ENCODE measurements at places on chromosomes 2 and 18. TPM values are rescaled to one million over a fixed set of nuclear protein-coding genes. Genes with fewer than 3 reads are reported as not detected.

DNA sequence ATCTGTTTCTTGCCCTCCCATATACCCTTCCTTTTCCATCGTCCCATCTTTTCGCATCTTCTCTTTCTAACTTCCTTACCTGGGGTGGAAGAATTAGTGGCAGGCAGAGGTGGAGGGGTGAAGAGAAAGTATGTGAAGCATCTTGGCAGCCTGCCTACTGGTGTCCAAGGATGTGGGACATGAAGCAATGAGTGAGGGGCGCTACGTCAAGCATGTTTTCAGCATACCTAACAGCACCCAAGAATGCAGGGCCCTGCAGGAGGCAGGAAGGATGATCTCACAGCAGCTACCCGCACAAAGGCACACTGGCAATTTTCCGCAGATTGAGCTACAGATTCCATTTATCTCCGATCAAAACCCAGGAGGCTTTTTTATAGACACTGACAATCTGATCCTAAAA lies 42.2 kb downstream of the METTL4 start:
- no peaks in the 10 kb centered on the region for H3K4me1 ChIP-seq
- H3K4me3 ChIP-seq: no peak overlapping the region
- no peaks in the 10 kb centered on the region for H3K36me3 ChIP-seq
- no peak overlapping the region for H3K27ac ChIP-seq

DNA sequence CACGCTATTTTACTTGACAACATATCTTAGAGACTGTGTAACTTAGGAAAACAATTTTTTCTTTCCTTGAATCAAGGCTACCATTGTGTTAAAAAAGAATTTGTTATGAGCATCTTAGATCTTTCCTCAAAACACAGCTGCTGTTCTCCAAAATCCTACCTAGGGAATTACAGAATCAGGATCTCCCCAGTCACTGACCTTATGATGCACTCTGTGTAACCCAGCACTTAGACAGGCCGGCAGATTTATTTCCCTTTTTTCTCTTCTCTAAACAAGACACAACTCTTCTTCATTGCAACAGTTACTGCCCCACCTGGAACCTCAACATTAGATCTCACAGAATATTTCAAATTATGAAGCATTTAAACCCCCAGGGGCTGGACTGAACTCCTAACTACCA lies 13.5 kb upstream of the C2orf15 start:
- H3K27ac ChIP-seq: no peak overlapping the region
- no peaks in the 10 kb centered on the region for H3K36me3 ChIP-seq
- H3K27me3 ChIP-seq: no peaks in the 10 kb centered on the region
- H3K4me1 ChIP-seq: no peaks in the 10 kb centered on the region
- DNase-seq: no peak

GRCh38 chr18:34809451-34810072 lies 99.5 kb downstream of the DTNA start:
- peak overlapping the region; percentile 5 for H3K27ac ChIP-seq
- H3K4me3 ChIP-seq: no peak overlapping the region
- H3K4me1 ChIP-seq: no peaks in the 10 kb centered on the region

- no peak overlapping the region for H3K27ac ChIP-seq
- peaks cover 18% of the 10 kb centered on the region for H3K4me1 ChIP-seq
- no peaks in the 10 kb centered on the region for H3K36me3 ChIP-seq
- no peak overlapping the region for H3K4me3 ChIP-seq
- DNase-seq: no peak
- H3K27me3 ChIP-seq: no peaks in the 10 kb centered on the region
Observed at GRCh38 chr2:152033011-152033925, 65.6 kb downstream of the CACNB4 start.

GRCh38 chr18:58302811-58303210 lies 258.8 kb downstream of the NEDD4L start:
- no peak for DNase-seq
- no peak overlapping the region for H3K27ac ChIP-seq
- H3K36me3 ChIP-seq: no peaks in the 10 kb centered on the region
- H3K4me1 ChIP-seq: peaks cover 14% of the 10 kb centered on the region
- no peak overlapping the region for H3K4me3 ChIP-seq

GRCh38 chr2:82412021-82412420 lies 2047.1 kb downstream of the SUCLG1 start:
- DNase-seq: no peak
- no peaks in the 10 kb centered on the region for H3K36me3 ChIP-seq
- H3K4me1 ChIP-seq: no peaks in the 10 kb centered on the region
- H3K4me3 ChIP-seq: no peak overlapping the region

DNA sequence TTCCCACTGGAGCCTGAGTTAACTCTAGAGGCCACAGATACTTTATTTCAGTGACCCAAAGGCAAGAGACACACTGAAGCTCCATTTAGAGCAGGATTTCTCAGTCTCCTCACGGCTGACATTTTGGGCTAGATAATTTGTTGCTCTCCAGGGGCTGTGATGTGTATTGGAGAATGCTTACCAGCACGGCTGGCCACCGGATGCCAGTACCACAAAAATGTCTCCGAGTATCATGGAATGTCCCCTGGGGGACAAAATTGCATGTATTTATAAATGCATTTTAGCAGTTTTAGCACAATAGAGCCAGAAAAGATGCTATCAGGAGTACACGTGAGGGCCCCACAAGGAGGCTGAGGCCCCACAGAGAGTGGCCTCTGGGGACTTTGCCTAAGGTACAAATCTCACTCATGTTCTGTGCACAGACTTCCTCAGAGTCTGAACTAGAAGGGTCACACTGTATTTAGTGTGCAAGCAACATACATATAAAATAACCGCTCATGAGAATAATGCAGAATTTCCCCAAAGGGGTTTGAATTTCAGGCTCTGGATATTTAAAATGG lies 20.5 kb upstream of the DCC start:
- no peak overlapping the region for H3K27ac ChIP-seq
- no peaks in the 10 kb centered on the region for H3K36me3 ChIP-seq
- no peaks in the 10 kb centered on the region for H3K4me1 ChIP-seq
- H3K27me3 ChIP-seq: no peaks in the 10 kb centered on the region
- DNase-seq: no peak
- no peak overlapping the region for H3K4me3 ChIP-seq

DNA sequence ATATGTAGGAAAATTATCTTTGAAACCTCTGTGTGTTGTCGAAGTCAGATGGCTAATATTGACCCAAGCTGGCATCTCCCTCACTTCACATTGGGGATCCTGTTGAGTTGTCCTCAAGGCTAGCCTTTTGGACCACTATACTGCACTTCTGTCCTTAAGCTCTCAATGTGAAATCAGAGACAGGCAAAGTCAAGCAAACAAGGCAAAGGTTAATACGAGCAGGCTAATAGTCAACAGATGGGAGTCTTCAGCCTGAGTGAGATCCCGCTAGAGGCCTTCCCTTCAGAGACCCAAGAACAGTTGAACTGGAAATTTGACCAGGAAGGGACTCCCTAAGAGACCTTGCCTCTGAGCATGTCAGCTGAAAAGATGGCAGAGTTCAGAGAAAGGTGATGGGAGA lies 475.4 kb downstream of the PARD3B start:
- no peaks in the 10 kb centered on the region for H3K27me3 ChIP-seq
- H3K36me3 ChIP-seq: no peaks in the 10 kb centered on the region
- no peak overlapping the region for H3K4me3 ChIP-seq
- H3K27ac ChIP-seq: no peak overlapping the region

- H3K36me3 ChIP-seq: peaks cover 17% of the 10 kb centered on the region
- no peak for DNase-seq
- H3K27me3 ChIP-seq: no peaks in the 10 kb centered on the region
- no peak overlapping the region for H3K4me3 ChIP-seq
Observed at GRCh38 chr2:201171259-201171814, 11.6 kb upstream of the CASP10 start.

DNA sequence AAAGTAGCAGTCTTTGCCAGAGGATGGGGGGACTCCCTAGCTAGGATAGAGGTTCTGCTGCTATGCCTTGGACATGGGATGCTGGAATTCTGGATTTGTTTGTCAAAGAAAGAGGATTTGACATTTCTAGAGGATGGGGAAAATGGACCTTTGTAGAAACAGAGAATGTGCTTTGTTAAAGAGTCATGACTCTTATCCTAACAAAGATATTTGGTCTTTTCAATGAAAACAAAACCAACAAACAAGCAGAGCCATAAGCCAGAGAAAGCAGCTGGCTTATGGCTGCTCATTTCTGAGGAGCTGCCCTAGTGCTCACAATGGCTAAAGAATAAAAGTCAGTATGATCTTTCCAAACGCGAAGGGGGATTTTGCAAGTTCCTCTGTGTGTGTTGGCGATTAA lies 40.8 kb upstream of the MAPRE2 start:
- no peak overlapping the region for H3K4me3 ChIP-seq
- H3K4me1 ChIP-seq: no peaks in the 10 kb centered on the region
- no peaks in the 10 kb centered on the region for H3K27me3 ChIP-seq
- no peaks in the 10 kb centered on the region for H3K36me3 ChIP-seq
- H3K27ac ChIP-seq: no peak overlapping the region

GRCh38 chr18:23226930-23227725 lies 91.8 kb downstream of the CABLES1 start:
- peak overlapping the region; percentile 73 for H3K27ac ChIP-seq
- peaks cover 4% of the 10 kb centered on the region for H3K36me3 ChIP-seq
- H3K4me1 ChIP-seq: peaks cover 71% of the 10 kb centered on the region
- no peak for DNase-seq
- no peaks in the 10 kb centered on the region for H3K27me3 ChIP-seq
- no peak overlapping the region for H3K4me3 ChIP-seq

GRCh38 chr2:32124660-32125059 lies 41.0 kb upstream of the SLC30A6 start:
- no peak overlapping the region for H3K4me3 ChIP-seq
- DNase-seq: no peak
- H3K36me3 ChIP-seq: peaks cover 56% of the 10 kb centered on the region
- H3K27me3 ChIP-seq: no peaks in the 10 kb centered on the region
- H3K4me1 ChIP-seq: no peaks in the 10 kb centered on the region
- no peak overlapping the region for H3K27ac ChIP-seq

DNA sequence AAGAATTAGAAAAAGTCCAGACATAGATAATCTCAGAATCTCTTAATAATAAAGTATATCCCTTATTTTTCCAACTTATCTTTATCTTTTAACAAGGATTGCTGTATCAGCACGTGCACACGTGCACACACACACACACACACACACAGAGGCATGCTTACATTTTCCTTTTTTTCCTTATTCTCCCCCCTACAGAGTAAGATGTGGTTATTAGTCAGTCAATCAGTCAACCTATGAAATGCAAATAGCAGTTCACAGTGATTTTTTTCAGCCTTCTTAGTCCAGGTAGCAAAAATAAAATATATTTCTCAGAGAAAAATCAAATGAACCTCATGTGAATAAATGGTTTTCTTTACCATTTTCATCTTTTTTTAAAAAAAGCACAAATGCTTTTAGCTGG lies 506.2 kb upstream of the SLC39A10 start:
- no peaks in the 10 kb centered on the region for H3K27me3 ChIP-seq
- no peak overlapping the region for H3K27ac ChIP-seq
- H3K36me3 ChIP-seq: no peaks in the 10 kb centered on the region
- DNase-seq: no peak

HOXD3 gene
- total RNA-seq: 0.47 TPM

SLC14A1 gene
- total RNA-seq: 21.8 TPM

SLC9A4 gene
- total RNA-seq: not detected

LBX2 gene
- 1.5 TPM for total RNA-seq

IHH gene
- total RNA-seq: 0.71 TPM

ADD2 gene
- total RNA-seq: 2.1 TPM

ATOH8 gene
- total RNA-seq: 44.9 TPM

HOXD10 gene
- total RNA-seq: not detected
